NCI-H460 (cell line): ENCODE measurements at places on chromosomes 11 and 22.

DNA sequence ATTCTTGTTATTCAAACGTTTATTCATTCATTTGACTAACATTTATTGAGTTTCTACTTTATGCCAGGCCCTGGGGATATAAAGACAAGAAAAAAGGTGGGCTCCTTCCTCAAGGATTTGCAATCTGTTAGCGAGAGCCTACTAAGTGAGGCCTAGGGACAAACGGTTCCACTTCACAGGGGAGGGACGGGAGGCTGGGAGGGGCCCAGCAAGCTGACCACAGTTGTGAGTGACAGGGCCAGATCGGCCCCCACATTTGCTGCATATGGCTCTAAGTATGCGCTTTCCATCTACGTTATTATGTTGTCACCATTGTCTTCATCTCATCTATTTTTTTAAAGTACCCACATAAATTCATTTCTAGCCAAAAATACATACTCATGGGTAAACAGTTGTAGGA, 271.1 kb downstream of the BUD13 start:
- no peak for DNase-seq

DNA sequence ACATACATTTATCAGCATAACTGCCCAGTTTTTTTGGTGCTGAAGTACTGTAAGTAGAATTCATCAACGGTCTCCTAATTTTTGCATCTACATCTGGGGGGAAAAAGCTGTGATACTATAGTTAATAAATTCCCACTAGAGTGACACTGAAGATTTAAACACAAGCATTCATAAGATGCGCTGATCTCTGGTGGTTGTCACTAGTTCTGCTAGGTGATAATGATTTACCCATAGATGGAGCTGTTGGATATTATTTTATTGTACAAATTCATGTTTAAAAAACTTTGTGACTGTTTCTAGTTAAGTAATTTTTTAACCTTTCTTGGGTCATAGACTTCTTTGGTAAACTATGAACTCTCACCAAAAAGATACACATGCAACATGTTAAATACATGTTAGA, 106.6 kb downstream of the EMSY start:
- no peak for DNase-seq

DNA sequence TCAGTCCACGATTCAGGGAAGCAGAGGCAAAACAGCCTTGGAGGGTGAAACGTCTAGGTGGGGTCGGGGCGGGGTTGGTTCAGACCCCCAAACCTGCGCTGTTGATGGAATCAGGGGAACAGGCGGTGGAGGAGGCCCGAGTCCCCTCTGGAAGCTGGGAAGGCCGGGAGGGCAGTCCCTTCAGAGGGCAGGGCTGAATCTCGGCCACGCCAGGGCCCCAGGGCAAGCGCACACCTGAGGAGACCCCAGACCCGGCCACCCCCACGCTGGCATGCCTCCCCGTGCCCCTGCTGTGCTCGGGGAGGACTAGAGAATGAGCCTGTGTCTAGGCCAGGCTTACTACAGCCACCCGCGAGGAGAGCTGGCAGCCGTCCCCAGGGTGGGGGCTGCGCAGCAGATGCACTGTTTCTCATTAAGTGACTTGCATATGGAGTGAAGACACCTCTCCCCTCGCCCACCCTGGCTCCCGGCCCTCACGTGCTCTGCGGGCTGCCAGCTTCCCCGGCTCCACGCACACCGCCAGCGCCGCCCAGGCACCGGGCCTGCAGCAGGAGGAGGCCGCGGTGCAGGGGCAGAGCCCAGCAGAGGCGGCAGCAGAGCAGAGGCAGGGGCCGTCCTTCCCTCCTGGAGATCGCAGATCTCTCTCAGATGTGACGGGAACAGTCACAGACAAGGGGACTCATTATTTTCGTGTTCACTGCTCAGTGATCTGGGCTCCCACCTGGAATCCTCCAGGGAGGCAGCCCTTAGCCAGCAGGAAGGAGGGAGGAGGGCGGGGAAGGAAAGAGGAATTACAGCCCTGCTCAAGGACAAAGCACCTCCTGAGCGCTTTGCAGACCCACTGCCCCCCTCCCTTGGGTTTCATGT, 47.1 kb upstream of the OPCML start:
- DNase-seq, result no peak

GRCh38 chr11:116871248-116871647, 33.8 kb upstream of the APOA1 start:
- DNase-seq, result no peak

DNA sequence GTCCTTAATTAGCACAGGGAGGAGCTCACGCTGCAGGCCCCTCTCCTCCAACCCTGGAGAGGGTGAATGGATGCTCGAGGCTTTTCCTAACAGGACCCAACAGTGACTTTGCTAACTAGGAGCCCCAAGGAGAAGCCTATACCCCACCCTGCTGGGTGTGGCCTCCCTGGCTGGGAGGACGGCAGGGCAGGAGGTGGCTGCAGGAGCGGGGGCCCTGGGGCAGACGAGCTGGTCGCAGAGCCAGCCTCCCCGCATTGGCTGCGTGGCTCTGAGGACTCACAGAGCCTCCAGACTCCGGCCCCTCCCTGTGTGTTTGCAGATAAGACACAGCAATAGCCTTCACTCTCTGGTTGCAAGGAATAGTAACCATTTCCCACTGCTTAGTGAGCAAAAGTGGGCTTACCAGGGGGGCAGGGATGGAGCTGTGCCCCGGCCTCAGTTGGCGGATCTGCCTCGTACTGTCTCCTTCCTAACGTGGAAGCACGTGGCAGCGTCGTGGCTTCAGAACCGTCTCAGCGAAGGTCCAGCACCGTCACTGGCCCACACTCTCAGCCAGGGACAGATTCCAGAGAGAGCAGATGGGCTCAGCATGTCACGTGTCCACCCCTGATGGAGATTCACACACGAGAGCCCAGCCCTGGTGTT, 1087.5 kb downstream of the BRD1 start:
- DNase-seq, result no peak

- no peak for DNase-seq
These were observed 39.0 kb downstream of the RRAS2 start for GRCh38 chr11:14320020-14320419.
